M059J (cell line): ENCODE measurements at places on chromosomes 13 and 19.

DNA sequence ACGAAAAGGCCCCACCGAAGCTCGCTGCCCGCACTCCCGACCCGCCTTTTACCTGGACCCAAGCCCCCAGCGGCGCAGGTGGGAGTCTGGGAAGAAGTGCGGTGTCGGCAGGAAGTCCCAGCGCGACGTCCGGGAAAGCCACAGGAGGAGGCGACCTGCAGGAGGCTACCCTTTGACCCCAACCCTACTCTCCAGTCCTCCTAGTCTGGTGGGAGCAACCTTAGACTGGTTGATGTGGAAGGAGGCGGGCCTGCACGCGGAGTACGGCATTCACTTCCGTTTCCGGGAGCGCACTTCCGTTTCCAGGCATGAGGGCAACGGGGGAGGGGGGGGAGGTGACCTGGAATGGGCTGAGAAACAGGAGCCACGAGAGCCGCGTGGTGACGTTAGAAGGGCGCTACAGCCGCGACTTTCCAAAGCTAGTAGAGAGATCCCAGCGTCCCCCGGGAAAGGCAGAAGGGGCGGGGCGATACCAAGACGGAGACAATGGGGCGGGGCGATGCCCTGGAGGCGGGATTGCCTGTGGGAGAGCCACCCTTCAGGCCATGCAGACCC, 28.5 kb downstream of the ZNF266 start:
- DNase-seq, result peak; percentile 84

DNA sequence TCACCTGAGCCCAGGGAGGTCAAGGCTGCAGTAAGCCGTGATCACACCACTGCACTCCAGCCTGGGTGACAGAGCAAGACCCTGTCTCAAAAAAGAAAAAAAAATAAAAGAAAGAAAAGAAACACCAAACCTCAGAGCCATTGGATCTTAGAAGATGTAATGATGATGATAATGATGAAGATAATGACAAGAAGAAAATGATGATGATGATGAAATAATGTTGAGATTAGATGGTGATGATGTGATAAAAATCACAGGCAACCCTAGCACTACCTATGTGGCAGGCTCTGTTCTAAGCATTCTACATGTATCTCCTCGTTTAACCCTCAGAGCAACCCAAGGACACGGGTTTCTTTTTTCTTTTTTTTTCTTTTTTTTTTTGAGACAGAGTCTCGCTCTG, 20.1 kb upstream of the HNRNPUL1 start:
- DNase-seq, result no peak

DNA sequence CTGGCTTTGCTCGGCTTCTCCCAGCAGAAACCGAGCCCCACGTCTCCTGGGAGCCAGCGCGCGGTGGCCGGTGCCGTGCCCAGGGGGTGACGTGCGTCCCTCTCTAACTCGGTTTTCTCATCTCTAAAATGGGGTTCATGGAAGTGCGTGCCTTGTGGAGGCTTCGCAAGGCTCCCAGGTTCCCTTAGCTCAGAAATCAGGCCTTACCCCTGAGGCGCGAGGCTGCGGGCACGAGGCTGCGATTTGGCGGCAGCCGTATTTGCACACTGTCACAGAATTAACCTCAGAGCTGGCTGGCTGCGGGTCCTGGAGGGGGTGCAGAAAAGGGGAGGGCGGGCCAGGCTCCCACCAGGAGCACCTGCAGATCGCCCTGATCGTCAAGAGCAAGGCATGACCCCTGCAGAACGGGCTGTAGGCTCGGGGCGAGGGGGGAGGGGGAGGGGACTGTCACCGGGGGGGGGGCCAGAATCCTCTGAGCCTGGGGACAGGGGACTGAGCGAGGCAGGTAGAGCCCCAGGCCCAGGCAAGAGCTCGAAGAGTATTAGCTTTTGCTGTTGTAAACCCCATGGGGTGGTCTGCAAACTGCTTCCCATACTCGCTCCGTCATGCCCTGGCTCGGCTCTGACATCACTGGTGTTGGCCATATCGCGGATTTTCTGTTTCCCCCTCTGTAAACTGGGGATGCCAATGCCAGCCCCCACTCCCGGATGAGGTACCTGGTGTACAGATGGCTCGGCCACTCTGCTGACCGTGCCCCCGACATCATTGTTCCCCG, 62.2 kb downstream of the CCNE1 start:
- no peak for DNase-seq

- DNase-seq, result no peak
Observed at GRCh38 chr13:114013952-114014629, 40.2 kb upstream of the C13orf46 start.

GRCh38 chr19:39160523-39160861, 34.9 kb downstream of the PAK4 start:
- DNase-seq, result no peak
